ENCODE measurements at places on chromosomes 16 and 17.

DNA sequence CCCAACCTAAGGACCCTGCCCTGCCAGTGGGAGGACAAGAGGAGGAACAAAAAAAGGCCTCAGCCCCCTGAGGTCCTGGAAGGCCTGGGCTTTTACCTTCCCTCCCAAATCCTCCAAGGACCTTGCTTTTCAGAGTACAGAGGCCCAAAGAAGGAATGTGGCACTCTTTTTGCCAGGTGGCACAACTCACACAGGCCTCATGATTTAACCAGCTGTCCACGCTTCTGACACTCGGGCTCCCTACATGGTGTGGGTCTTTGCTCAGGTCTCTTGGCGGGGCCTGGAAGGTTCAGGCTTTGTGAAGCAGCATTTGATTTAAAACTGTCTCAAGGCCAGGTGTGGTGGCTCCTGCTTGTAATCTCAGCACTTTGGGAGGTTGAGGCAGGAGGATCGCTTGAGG is 120.6 kb downstream of the ABCC6 start:
- DNase-seq: no peak

DNA sequence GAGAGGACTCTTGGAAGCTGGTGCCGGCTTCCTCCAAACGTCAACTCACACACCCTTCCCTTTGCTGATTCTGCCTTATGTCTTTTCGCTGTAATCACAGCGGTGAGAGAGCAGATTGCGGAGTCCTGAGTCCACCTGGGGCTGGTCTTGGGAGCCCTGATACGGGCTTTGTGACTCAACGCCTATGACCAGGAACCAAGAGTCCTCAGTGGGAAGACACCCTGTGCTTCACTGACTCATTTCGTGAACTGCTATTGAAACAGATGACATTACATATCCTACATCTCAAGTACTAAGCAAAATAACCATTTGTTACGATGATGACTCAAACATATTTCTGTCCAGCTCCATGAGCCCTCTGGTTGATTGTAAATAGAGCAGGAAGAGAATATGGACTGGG is 90.7 kb upstream of the CREBBP start:
- no peak for DNase-seq

DNA sequence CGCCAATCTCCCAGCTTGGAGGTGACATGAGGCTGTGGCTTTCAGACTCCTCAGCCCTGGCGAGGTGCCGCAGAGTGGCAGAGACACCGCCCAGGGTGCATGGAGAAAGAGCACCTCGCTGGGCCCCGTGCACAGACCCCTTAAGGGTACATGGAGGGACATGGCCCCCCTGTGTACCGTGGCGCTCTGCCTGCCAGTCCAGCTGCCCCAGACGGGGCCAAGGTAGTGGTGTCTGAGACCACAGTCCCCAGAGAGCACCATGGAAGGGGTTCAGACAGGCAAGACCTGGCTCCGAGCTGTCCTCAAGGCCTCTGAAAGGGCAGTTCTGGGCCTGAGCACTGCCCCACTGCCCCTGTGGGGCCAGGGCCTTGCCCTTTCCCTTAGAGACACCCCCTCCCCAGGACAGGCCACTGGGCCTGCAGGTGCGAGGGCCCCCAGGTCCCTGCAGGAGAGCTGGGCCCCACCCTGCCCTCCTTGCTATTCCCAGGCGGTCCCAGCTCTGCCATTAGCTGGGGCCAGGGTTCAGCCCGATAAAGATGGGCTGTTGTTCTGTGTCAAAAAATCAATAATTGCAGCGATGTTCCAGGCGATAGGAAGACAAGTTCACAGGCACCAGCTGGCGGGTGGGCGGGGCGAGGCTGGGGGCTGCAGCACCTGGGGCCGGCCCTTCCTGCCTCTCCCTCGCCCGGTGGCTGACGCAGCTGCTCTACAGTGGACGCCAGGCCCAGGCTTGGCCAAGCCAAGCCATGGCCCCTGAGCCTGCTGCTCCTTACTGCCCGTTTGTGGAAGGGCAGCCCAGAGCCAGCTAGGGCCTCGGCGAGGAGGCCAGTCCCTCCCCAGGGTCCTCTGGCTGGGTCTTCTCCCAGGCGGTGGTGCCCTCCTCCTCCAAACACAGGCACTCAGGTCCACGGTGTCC is 51.7 kb downstream of the ZFPM1 start:
- DNase-seq: no peak

DNA sequence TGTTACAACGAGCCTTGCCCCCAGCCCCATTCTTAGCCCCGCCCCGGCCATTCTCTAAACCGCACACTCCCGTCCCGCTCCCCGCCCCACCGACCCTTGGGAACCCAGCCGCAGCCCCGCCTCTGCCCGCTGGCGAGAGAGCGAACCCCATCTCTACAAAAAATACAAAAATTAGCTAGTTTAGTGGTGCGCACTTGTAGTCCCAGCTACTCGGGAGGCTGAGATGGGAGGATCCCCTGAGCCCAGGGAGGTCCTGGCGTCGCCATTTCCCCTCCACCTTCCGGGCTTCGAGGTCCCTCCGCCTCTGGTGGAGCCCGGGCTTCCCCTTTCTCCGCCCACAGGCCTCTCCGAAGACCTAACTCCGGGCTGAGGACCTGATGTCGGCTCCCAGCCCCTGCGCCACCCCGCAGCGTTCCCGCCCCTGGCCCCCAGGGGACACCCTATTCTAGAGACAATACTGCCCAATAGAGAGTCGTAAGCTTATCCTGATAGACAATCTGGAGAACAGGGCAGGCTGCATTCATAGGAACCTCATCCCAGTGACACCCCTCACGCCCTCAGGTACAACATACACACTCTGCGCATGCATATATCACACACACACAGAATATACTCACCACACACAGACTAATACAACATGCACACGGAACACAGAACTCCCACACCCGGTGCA is 480 bp upstream of the PROCA1 start:
- DNase-seq: peak; percentile 16

GRCh38 chr17:83193336-83194185 is 114.2 kb downstream of the METRNL start:
- DNase-seq: no peak

GRCh38 chr16:88885693-88886280 is 19.3 kb upstream of the PABPN1L start:
- DNase-seq: no peak

GRCh38 chr17:223723-224471 is 42.4 kb upstream of the DOC2B start:
- DNase-seq: no peak

- no peak for DNase-seq
Observed at GRCh38 chr17:64780096-64781013, 118.2 kb upstream of the SMURF2 start.

GRCh38 chr17:64608571-64608981 is 53.5 kb downstream of the SMURF2 start:
- DNase-seq: no peak

GRCh38 chr17:50173335-50173941 is 7.6 kb downstream of the SGCA start:
- no peak for DNase-seq

DNA sequence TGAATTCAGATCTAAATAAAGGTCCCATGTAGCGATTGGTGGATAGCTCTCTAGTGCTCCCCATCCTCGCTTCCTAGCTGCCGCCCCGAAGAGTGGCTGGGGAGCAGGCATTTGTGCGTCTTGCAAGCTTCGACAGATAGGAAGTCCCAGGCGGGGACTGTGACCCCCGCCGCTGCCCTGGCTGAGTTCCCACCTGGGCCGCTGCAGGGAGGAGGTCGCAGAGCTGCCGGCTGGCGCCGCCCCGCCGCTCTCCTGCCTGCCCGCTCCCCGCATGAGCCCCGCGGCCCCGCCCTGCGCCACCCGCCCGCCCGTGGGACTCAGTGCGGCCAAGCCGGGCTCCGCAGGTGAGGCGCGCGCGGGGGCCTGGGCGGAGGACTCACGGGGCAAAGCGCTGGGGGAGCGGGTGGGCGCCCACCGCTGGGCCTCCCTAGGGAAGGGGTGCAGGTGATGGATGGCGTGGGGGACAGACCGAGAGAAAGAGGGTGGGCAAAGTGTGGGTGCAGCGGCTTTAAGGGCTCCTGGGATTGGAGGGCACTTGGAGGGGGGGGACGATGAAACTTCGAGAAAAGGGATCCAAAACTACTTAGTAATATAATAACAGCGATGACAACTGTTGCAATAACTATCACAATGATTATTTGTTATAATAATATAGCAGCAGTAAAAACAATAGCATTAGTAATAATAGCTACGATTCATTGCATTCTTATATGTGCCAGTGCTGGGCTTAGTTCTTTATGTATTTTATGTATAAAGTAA is at the start of gene OTOA:
Gene OTOA (plus strand): TSS at position 80 of the 759 bp plus-strand sequence. CDS start 14,547 bp downstream, outside the sequence.
- no peak for DNase-seq

DNA sequence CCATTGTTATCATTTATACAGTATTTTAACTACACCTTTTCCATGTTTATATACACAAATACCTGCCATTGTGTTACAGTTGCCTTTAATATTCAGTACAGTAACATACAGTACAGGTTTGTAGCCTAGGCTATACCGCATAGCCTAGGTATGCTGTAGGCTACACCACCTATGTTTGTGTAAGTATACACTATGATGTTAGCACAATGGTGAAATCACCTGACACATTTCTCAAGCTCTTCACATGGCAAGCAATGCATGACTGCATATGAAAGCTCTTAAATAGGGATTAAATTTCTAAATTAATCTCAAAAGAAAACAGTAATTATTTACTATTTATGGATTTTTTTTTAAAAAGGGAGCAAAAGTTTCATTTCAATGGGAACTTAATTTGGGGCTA is 12.0 kb downstream of the LRRC37B start:
- DNase-seq: no peak

GRCh38 chr17:2020721-2021120 is 4.4 kb downstream of the RTN4RL1 start:
- DNase-seq: no peak

DNA sequence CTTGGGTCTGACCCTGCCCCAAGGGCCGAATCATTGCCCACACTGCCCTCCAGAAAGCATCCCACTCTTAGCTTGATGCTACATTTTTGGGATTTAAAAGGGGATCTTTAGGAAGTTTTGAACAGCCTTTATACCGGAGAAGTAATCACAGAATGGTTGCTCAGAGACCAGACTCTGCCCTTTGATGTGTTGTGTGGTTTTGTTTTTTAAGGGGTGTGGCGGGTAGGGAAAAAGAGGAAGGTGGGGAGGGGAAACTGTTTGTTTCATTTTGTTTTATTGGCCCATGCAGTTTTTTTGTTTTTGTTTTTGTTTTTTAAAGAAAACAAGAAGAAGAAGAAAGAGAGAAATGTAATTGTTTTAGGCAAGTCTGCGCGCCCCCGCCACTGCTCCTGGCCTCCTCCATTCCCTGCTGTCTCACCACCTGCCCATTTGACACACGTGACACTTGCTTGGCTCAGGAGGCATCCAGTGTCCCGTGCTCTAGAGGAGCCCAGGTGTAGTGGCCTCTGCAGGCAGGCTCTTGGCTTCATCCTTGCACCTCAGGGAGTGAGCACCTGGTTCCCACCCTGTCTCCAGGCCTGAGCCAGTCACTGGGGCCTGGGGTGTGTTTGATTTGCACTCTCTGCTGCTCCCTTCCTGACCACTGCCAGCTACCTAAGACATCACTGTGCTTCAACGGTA is 35.7 kb downstream of the GNAO1 start:
- DNase-seq: no peak

GRCh38 chr16:58325941-58326340 is 31.1 kb upstream of the PRSS54 start:
- no peak for DNase-seq

DNA sequence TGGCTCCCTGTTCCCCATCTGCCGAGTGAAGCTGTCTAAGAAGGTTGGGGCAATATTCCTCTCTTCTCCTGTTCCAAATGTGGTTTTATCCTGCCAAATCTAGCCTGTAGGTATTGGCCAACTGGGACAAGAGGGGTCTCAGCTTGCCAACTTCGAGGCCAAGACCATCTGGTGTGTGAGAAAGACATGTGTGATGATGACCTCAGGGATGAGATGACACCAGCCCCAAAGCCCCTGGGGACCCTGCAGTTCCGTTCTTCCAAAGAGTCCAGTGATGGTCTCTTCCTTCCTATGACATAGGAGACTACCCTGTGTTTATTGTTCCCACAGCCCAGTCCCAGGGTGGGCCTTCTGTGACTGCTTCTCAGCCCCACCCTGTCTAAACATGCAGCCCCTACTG is 34.8 kb upstream of the ADAMTS18 start:
- no peak for DNase-seq

GRCh38 chr16:87335625-87336433 is 18.6 kb upstream of the C16orf95 start:
- no peak for DNase-seq

DNA sequence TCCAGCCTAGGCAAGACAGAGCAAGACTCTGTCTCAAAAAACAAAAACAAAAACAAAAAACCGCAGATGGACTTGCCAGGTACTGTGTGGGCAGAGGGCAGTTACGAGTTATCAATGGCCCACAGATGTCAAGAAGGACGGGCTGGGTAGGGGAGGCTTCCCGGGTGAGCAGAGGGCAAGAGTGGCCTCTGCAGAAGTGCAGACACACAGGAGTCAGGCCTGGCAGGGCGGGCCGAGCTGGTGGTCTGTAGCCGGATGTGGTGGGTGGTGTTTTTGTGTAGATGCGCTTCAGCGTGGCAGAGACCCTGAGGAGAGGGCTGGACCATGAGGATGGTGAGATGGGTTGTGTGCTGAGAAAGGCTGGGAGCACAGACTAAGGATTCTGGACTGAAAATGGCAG is 44.9 kb upstream of the KDM6B start:
- DNase-seq: no peak

GRCh38 chr17:77948690-77949114 is 9.8 kb upstream of the TNRC6C start:
- peak; percentile 69 for DNase-seq

Measured in HEK293T (cell line).